ENCODE measurements at places on chromosomes 16 and 17. TPM values are rescaled to one million over a fixed set of nuclear protein-coding genes. Genes with fewer than 3 reads are reported as not detected.

The CNP gene
- polyA plus RNA-seq = 62.5 TPM

- no peak for DNase-seq
Observed at GRCh38 chr17:8665684-8666083, 35.2 kb upstream of the MYH10 start.

The TMEM235 gene
- not detected for polyA plus RNA-seq

GRCh38 chr16:86181526-86181925 lies 282.6 kb downstream of the IRF8 start:
- no peak for DNase-seq

DNA sequence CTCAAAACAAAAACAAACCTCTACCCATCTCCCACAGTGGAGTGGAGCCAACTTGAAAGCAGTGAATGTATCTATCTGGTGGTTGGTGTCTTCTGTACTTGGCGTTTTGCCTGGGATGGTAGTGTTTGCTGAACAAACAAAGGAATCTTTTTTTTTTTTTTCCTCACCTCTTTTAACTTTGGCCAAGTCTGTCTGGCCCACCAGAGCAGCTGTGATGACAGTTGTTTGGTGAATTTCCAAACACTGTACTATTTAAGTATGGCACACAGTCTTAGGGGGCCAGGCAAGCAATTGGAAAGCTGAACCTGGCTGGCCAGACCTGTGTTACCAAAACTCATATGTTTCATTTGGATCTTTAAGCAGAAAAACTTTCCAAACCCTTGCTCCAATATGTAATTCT lies 101.8 kb upstream of the CDH13 start:
- DNase-seq = no peak

The AP1G1 gene
- 107 TPM for polyA plus RNA-seq

The MT1F gene
- polyA plus RNA-seq = 57.5 TPM

The DCTN5 gene
- polyA plus RNA-seq = 78.7 TPM

GRCh38 chr16:88662222-88662842 lies 559 bp downstream of the MVD start:
- DNase-seq = no peak

DNA sequence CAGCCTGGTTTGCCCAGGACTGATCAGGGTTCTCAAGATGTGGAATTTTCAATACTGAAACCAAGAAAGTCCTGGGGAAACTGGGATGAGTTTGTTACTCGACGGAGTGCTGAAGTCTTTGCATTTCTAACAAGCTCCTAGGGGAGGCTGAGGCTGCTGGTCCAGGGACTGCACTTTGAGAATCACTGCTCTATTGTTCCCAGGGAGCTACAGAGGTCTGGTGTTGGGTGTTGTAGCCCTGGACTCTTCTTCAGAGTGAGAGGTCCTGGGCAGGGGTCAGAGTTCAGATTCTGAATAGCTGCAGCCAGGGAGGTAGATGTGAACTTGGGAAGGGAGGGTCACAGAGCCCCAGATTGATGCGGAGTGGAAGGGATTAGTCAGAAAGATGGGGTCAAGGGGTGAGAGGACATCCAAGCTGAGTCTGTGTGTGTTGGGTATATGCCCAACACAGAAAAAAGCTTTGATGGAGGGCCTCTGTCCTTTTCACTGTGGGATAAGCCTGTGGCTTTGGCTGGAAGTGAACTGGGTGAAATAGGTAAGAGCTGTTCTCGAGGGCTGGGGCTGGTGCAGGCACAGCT lies 14.1 kb downstream of the TMEM238L start:
- no peak for DNase-seq

DNA sequence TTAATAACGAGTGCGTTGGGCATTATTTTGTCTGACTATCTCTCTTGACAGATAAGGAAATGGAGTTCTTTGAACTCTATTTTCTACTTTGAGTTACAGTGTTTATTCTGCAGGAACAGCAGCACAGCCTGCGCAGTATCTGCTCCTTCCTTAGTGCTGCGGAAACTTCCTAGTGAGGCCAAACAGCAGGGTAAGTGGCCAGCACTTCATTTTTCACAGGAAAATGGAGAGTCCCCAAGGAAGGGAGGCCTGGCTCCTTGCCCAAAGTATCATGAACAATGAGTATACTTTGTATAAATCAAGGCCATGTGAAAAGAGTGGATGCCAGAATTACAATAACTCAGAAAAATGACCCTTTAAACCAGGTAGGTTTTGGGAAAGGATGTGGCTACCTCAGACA lies 140.6 kb downstream of the VPS53 start:
- DNase-seq = no peak

DNA sequence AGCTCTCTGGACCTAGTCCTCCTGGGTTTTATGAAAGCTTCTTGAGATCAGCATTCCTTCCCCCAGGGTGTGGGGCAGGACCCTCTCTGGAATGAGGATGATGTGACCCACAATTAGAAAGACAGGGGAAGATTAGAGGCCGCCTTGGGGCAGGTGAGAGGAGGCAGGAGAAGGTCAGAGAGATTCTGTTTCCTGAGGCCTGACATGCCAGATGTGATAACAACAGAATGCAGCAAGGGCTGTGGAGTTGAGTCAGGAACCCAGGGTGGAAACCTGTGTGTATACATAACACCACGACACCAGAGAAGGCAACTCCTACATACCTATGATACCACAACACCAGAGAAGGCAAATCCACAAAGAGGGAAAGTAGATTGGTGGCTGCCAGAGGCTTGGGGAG lies 5.4 kb upstream of the SLC5A10 start:
- DNase-seq = no peak

The OSGIN1 gene
- polyA plus RNA-seq = 0.30 TPM

The CYBA gene
- 84.5 TPM for polyA plus RNA-seq

GRCh38 chr17:34974179-34974578 lies 6.1 kb upstream of the LIG3 start:
- DNase-seq = no peak

DNA sequence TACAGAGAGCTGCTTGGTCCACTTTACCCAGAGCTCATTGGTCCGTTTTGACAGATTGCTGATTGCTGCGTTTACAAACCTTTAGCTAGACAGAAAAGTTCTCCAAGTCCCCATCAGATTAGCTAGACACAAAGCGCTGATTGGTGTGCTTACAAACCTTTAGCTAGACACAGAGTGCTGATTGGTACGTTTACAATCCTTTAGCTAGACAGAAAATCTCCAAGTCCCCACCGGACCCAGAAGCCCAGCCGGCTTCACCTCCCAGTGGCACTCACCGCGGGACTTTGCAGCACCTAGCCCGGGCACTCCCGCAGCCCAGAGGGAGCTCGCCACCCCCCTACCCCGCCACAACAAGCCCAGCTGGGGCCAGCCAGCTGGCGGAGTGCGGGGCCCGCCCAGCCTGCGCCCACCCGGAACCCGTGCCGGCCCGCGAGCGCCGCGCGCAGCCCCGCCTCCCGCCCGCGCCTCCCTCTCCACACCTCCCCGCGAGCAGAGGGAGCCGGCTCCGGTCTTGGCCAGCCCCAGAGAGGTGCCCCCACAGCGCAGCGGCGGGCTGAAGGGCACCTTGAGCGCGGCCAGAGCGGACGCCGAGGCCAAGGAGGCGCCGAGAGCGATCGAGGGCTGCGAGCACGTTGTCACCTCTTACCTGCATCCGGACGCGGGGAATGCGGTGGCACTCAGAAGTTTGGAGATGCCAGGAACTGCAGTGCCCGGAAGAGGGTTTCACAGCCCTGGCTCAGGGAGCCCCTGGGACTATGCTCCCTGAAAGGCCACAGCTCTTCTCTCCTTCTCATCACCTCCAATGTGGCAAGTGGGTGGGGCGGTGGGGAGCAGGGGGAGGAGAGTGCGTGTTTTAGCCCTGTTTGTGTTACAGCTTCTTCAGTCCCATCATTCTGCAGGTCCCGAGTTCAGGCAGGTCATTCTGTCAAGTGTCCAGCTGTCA lies 1504.5 kb downstream of the CDH11 start:
- peak; percentile 12 for DNase-seq

GRCh38 chr17:45653616-45654015 lies 130.5 kb upstream of the CRHR1 start:
- no peak for DNase-seq

The CARHSP1 gene
- polyA plus RNA-seq = 68.5 TPM

DNA sequence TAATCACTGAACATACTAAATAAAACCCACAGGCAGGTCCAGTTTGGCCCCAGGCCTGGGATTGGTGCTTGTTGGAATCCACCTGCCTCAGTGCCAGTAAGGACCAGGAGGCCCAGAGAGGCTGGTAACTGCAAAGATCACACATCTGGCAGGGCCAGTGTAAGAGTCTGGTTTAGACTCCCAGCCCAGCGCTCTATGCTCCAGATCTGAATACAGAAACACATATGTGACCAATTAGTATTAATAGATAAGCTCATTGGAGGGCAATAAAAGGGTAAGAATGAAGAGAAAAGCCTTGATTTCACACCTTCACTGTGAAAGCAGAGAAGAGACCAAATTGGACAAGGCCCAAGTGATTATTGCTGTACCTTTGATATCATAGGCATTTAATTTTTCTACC lies 13.6 kb upstream of the CCDC182 start:
- no peak for DNase-seq

The NRN1L gene
- not detected for polyA plus RNA-seq

The MPP2 gene
- polyA plus RNA-seq = 6.4 TPM

DNA sequence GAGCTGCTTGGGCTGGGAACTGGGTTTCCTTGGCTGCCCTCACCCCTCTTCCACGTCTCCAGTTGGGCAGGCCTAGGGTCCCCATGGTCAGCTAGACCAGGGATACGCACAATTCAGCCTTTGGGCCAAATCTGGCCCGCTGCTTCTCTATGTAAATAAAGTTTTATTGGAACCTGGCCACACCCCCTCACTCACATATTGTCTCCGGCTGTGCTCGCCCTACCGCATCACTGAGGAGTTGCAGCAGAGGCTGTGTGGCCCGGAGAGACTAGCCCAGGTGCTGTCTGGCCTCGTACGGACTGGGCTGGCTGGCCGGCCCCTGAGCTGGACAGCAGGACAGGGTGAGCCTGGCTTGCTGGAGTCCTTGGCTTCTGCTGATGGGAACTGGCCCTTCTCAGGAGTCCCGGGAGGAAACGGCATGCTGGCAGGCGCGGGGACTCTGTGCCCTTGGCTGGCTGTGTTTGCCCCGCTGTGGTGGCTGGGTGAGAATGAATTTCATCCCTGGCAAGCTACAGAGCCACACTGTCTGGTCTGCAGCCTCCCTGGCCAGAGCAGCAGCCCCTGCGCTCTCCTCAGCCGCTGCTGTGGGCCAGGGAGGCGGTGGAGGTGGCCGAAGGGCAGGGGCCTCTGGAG lies 82.0 kb downstream of the ENGASE start:
- no peak for DNase-seq

DNA sequence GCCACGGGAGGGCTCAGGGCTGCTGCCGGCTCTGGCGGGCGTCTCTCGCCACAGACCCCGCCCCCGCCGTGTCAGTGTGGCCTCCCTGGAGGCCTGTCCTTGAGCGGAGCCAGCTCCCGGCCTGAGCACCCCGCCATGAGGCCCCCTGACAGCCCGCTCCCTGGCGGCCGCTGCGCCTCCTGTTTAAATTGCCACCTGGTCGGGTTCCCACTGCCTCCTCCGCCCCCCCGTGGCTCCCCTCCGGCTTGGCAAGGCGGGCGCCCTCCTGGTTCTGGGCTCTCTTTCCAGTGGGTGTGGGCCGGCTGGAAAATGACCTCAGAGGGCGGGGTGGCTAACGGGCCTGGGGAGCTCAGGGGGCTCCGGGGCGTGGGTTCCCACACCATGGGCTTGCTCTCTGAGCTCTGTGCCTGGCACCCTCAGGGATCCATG lies 42.1 kb upstream of the SSTR5 start:
- no peak for DNase-seq

The JMJD6 gene
- polyA plus RNA-seq = 21.0 TPM

GRCh38 chr17:5077781-5078105 lies 524 bp upstream of the ZFP3 start:
- DNase-seq = no peak

- no peak for DNase-seq
Observed at GRCh38 chr17:42287305-42287976, 857 bp upstream of the STAT5A start.

The SULT1A2 gene
- 2.2 TPM for polyA plus RNA-seq

DNA sequence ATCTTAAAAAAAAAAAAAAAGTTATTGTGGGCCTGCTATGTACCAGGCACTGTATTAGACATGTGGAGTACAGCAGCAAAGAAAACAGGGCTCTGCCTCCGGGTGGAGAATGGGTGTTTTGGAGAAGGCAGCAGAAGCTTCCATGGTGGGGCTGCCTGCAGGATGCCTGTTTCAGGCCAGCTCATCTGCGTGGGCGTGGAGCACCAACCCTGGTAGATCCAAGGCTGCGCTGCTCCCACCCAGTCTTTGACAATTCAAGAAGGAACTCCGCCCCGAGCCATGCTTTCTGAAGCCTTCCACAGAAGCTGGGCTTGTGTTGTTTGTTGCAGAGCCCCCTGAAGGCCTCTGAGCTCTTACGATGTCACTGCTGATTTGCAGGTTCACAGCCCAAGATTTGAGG lies 23.2 kb upstream of the CACNG1 start:
- DNase-seq = no peak

DNA sequence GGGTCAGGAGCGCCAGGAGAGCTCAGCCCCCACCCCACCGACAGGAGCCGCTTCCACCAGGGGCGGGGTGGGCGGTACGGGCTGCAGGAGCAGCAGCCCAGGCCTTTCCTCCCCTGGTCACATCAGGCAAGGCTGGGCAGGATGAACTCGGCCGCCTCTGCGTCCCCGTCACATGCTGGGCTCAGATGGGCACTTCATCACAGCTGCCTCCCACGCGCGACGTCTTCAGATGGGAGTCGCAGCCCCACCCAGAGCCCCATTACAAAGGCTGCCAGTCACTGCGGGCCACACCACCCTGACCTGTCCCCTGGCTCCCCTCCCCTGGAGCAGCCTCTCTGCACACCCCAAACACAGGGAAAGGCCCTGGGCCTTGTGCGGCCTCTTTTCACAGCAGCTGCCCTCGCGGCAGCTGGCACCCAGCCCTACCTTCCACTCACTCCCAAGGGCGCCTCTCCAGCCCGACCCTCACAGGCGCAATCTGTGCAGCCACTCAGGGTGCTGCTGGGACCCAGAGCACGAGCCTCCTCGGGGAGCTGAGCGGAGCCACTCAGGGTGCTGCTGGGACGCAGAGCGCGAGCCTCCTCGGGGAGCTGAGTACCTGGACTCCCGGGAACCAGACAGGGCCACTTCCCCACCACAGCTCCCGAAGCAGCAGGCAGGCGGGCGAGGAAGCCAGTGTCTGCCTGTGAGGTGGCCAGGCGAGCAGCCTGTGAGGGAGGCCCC lies 4.7 kb downstream of the ZNF598 start:
- DNase-seq = no peak

- DNase-seq = no peak
Observed at GRCh38 chr17:1518410-1518809, 2.0 kb upstream of the INPP5K start.

The METTL23 gene
- 40.6 TPM for polyA plus RNA-seq

The TBC1D3E gene
- polyA plus RNA-seq = not detected

The NR1D1 gene
- polyA plus RNA-seq = 4.1 TPM

The PRSS22 gene
- 8.2 TPM for polyA plus RNA-seq

The SLC43A2 gene
- 27.1 TPM for polyA plus RNA-seq
